WTC11 (cell line): ENCODE measurements at places on chromosomes 12 and 14.

GRCh38 chr12:102990419-102990818, 32.9 kb downstream of the ASCL1 start:
- DNase-seq, result no peak

DNA sequence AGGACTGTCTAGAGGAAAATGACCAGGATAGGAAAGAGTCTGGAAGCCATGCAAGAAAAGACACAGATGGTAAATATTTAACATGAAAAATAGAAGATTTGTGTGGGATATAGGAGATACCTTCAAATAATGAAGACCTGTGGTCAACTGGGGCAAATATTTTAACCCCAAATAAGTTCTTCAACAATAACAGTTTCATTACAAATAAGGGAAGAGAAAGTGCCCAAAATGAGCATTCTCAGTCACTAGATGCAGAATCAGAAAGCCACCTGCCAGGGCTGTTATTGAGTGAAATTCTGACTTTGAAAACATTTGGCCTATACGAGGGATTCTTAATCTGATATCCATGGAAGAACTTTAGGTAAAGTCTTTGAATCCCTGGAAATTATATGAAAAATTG, 231.2 kb upstream of the PLEKHG7 start:
- DNase-seq, result no peak

- DNase-seq, result no peak
Observed at GRCh38 chr14:64636980-64637429, 67.2 kb upstream of the PLEKHG3 start.

- peak; percentile 80 for DNase-seq
Observed at GRCh38 chr14:95255487-95255886, 64.2 kb downstream of the CLMN start.
